Omental fat pad (tissue), 4 donors: ENCODE measurements at places on chromosomes 1 and 21. TPM values are rescaled to one million over a fixed set of nuclear protein-coding genes. Genes with fewer than 3 reads are reported as not detected.

HHIPL2 gene
- total RNA-seq: not detected

KCNE1 gene
- 14.8 TPM for total RNA-seq

PADI2 gene
- 1.6 TPM for total RNA-seq

ILDR2 gene
- total RNA-seq: 3.5 TPM

MFAP2 gene
- total RNA-seq: 11.0 TPM

PRR9 gene
- 2.0 TPM for total RNA-seq

ATP6V1G3 gene
- total RNA-seq: not detected

CELA2B gene
- total RNA-seq: not detected

NID1 gene
- total RNA-seq: 131 TPM

FMO1 gene
- total RNA-seq: 1.3 TPM

CFHR2 gene
- total RNA-seq: not detected

ACBD6 gene
- total RNA-seq: 38.4 TPM

SLC2A1 gene
- 13.4 TPM for total RNA-seq
